ENCODE measurements at places on chromosomes 5 and 9. TPM values are rescaled to one million over a fixed set of nuclear protein-coding genes. Genes with fewer than 3 reads are reported as not detected.

GRCh38 chr5:127326976-127327755 is 36.6 kb downstream of the MEGF10 start:
- no peak for DNase-seq

DNA sequence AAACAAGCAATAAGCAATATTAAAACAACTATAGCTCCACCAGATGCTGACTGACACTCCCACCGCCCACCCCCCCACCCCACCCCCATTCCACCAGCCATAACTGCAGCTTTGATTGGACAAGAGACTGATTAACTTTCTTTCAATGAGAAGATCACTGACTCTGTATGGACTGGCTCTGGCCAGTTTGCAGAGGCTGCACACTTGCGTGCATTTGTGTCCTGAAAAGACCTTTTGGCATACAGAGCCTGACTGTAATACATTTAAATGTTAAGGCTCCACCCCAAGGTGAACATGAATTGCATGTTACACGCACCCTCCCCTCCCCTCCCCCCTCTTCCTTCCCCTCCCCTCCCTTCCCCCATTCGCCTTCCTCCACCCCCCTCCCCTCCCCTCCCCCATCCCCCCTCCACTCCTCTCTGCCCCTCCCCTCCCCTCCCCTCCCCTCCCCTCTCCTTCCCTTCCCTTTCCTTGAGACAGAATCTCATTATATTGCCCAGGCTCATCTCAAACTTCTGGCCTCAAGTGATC is 31.1 kb downstream of the FGD3 start:
- no peak for DNase-seq

- peak; percentile 90 for DNase-seq
Measured at GRCh38 chr5:149969181-149969930, 8.8 kb downstream of the SLC26A2 start.

DNA sequence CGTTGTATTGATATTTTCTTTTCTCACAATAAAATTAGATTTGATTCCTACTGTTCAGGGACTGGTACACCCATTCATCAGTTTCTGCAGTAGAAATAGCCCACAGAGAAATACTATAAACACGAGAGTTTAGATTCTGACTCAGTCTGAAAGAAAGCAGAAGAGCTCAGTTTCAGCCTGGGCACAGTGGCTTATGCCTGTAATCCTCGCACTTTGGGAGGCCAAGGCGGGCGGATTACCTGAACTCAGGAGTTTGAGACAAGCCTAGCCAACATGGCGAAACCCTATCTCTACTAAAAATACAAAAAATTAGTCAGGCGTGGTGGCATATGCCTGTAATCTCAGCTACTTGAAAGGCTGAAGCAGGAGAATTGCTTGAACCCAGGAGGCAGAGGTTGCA is 8.6 kb downstream of the ITK start:
- no peak for DNase-seq

Gene PDE6A
- total RNA-seq = not detected

Gene PCDHA3
- total RNA-seq = not detected

Gene CAMLG
- 39.2 TPM for total RNA-seq

Gene TLE1
- 13.6 TPM for total RNA-seq

- DNase-seq = no peak
Measured at GRCh38 chr5:141960018-141960417, 2.0 kb upstream of the PCDH12 start.

DNA sequence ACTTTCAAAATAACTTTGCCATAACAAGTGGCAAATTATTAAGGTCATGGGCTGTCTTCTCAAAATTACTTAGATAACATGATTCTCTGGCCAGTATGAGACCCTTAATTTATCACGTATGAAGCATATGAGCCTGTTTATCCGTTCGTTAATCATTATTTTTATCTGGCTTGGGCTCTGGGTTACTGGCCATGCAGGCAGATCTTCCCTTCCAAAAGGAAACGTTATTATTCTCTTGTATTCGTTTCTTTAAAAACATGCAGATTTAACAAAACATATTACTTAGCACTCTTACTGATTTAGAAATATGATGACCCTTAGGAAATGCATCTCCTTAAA is 148.6 kb downstream of the DOCK8 start:
- DNase-seq = no peak

DNA sequence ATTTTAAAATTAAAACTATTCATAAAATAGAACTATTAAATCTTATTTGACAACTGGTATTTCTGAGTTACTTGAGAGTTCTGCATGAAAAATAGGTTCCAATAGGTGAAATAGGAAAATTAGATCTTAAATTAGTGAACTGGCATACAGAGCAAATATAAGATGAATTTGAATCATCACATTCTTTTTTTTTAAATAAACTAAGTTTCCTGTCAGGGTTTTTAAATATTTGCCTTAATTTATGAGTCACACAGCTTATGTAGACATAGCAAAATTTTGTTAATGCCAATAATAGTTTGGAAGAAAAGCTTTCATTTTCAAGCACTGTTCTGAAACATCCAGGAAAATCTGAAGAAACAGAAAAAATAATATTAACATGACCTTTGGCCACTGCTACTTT is 311.7 kb upstream of the HAPLN1 start:
- no peak for DNase-seq

- no peak for DNase-seq
Measured at GRCh38 chr9:1140057-1140456, 89.9 kb downstream of the DMRT2 start.

DNA sequence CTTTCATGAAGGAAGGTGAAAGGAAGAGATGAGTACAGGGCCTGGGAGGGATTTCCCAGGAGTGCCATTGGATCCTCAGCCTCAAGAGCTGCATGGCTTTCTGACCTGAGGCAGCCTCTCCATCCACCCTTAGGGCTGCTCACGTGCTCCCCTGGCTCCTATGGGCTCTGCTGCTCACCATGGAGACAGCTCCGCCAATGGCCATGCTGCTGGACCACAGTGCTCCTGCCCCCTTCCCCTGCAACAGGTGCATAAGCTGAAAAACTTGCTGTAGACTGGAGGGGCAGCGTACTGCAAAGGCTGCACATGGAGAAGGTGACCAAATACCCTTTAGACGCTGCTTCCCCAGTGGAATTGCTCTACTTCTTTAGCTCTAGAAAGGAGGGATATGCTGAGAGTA is 112.7 kb upstream of the PANK3 start:
- no peak for DNase-seq

DNA sequence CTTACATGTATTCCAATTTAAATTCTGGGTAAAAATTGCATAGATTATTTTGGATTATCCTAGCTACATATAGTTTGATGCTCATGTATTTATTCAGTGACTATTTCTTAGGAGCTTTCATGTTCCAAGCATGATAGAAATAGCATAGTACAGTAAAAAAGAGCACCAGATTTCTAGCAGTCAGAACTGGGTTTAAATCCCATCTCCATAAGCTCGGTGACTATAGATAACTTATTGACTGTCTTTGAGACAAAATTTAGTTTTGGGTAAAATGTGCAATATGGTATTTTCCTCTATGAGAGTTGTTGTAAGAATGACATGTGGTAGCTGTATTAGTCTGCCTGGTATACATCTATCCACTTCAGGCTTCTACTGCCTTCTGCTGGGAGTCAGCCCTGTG is 889.6 kb downstream of the DTWD2 start:
- no peak for DNase-seq

DNA sequence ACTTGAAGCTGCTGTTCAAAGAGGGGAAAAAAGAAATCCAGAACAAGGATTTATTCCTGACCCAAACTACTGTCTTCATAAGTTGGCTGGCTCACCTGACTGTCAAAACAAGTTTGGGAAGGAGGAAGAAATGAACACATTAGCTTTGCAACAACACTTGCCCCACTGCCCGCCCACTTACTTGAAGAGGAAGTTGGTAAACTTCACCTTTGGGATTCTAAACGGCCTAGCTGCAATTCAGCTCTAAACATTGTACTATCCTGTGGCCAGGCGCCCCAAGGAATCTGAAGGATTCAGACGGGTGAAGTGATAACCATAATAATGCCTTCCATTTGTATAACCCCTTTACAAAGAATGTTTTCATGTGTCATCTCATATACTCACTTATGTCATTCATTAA is 199.4 kb downstream of the ARRDC3 start:
- DNase-seq = no peak

- DNase-seq = no peak
Measured at GRCh38 chr9:137496601-137497375, 37.7 kb upstream of the NSMF start.

DNA sequence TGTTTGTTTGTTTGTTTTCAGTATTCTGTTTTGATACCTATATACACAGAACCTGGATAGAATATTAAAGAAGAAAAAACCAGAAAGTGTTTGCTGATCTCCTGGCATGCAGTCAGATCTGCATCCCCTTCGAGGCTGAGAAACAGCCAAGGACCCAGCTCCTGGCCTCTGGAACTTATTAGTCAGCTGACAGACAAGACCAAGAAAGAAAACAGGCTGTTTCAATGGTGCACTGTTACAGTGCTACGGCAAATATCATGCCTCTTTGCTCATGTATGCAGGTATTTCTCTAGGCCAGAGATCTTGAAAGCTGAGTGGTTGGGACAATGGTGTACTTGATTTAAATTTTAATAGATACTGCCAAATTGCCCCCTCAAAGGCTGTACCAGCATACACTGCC is 95.0 kb downstream of the C5orf15 start:
- no peak for DNase-seq

Gene MLANA
- total RNA-seq = not detected

Gene LCP2
- not detected for total RNA-seq

DNA sequence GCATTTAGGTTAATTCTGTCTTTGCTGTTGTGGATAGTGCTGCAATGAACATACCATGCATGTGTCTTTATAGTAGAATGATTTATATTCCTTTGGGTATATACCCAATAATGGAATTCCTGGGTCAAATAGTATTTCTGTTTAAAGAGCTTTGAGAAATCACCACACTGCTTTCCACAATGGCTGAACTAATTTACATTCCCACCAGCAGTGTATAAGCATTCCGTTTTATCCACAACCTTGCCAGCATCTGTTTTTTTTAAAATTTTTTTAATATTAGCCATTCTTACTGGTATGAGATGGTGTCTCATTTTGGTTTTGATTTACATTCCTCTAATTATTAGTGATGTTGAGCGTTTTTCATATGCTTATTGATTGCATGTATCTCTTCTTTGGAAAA is 15.5 kb upstream of the TARS1 start:
- no peak for DNase-seq

DNA sequence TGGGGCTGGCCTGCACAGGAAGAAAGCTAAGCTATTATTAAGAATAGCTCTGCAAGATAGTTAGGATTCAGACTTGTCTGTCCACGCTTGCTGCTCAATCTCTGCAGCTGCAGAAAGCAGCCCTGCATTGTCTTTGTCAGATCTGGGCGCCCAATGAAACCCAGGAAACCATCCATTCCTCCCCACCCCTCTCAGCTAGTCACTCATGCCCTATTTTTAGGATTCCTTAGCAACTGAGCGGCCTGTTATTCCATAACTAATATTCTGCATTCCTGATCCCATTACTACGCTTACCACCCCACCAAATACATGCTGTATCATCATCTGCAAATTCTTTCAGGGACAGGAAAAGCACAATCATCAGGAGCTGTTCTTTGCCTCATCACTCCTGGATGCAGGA is 52.9 kb upstream of the APC start:
- DNase-seq = no peak

- DNase-seq = no peak
Measured at GRCh38 chr5:15852949-15853348, 326.6 kb downstream of the MARCHF11 start.

Gene PCDHB4
- not detected for total RNA-seq

Gene CFAP77
- total RNA-seq = not detected

DNA sequence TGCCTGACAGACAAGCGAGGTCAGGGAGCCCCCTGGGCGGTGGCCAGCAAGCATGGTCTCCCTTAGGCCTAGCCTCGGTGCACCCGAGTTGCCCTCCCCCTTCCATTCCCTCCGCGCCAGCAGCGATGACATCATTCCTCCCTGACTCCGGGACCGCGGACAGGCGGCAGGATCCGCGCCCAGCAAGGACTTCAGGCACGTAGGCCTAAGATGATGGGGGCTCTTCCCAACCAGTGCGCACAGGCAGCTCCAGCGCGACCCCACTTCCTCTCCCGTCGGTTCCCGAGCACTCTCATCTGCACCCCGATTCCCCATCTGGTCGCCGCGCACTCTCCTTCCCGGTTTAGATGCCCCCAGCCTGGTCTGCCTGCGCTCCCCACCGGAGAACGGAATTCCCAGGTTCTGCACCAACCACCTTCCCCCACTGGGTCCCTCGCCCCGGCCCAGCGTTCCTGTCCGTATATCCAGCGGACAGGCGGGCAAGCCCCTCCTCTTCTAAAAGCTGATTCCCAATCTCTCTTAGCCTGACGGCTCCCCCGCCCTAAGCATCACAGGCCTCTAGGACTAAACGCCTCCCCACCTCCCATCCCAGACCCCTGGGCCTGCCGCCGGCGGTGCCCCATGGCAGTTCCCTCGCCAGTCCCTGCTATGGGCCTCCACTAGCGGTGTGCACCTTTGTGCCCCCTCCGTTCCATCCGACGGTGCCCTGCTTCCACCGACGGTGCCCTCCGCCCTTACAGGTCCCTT is 931 bp downstream of the FAM219A start:
- peak; percentile 83 for DNase-seq

GRCh38 chr9:90428517-90428916 is 214.1 kb downstream of the DIRAS2 start:
- no peak for DNase-seq

Gene GOLGA1
- 10.8 TPM for total RNA-seq

DNA sequence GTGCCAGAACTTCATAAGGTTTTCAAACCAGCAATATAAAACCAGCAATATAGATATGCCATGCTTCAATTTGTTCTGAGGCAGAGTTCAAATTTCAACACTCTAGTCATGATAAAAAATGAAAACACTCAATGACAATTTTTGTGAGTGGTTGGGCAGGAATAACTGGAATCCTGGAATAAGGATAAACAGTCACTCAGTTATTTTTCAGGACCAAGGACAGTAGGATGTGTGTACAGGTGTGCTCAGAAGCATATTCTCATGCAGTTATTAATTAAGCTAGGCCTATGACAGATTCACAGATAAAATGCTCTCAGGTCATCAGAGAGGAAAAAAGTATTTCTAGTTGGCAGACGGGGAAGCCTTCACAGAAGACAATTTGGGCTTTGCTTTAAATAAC is 117.3 kb upstream of the PPP2R2B start:
- no peak for DNase-seq

DNA sequence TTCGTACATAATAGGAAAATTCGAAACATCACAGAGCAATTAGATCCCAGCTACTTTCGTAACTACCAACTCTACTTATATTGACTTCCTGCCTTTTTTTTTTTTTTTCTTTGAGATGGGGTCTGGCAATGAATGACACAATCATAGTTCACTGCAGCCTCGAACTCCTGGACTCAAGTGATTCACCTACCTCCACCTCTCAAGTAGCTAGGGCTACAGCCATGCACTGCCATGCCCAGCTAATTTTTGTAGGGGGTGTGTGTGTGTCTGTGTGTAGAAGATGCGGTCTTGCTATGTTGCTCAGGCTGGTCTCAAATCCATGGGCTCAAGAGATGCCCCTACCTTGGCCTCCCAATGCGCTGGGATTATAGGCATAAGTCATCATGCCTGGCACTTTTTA is 5.8 kb upstream of the PAIP2 start:
- DNase-seq = no peak

Gene CHD1
- 65.4 TPM for total RNA-seq

Data from G401 (cell line).